ENCODE measurements at places on chromosomes 2 and 18.

DNA sequence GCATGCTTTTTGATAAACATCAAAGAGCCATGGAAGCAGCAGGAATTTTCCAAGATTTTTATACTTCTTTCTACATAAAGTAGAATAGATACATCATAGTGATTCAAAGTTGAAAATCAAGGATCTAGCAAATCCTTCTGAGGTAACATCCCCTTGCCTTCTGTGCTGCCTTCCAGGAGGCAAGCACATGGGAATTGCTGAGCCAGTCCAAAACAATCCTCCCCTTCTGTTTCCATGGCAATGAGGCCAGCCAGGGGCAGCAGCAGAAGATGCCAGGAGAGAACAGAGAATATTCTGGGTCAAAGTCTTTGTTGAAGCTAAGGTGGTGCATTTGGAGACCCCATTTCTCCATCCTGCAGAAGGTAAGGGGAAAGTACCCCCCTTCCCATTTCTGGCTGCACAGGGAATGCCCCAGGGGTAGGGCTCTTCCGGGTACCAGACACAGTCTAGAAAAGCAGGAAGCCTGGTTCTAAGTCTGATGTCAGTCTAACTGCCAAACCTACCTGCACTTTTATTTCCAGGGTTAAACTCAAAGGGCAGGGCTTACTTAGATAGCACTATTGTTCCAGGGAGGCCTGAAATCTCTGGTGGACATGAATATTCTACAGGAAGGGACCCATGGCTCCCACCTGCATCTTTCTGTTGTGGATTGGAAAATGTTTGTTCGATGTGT lies 22.1 kb downstream of the CENPA start:
- DNase-seq = no peak

- no peak for DNase-seq
Measured at GRCh38 chr2:120511536-120511935, 165.6 kb downstream of the INHBB start.

DNA sequence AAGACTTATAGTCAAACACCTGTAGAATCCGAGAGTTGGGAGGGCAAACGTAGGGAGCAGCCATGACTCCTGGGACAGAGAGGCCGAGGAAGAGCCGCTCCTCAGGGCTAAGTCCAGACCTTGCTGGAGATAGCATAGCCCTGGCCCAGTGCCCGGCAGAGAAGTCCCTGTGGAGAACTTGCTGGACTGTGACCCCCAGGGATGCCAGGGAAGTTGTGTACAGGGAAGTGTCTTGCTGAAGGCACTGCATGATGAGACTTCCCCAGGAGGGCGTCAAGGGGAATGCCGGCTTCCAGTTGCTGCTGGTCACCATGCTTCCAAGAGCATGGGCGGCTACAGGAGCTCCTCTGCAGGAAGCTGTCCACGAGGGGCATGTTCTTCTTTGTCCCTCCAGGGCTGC lies 8.6 kb upstream of the CNDP1 start:
- peak; percentile 32 for DNase-seq

DNA sequence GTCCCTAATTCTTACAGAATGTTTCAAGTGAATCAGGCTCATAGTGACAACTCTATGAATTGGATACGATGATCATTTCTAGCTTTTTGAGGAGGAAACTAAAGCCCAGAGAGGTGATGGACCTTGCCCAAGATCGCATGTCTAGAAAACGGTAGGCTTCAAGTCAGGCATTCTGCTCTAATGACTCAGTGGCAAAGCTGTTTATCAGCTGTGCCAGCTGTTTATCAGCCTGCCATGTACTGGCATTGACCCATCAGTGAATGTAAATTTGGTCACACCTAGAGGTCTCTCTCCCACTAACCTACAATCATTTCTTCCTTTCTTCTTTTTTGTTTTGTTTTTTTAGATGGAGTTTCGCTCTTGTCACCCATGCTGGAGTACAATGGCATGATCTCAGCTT lies 6.1 kb upstream of the DAW1 start:
- DNase-seq = no peak

- no peak for DNase-seq
Measured at GRCh38 chr2:96528700-96529375, 7.7 kb upstream of the ARID5A start.

- no peak for DNase-seq
Measured at GRCh38 chr2:60066096-60066839, 487.2 kb downstream of the BCL11A start.

DNA sequence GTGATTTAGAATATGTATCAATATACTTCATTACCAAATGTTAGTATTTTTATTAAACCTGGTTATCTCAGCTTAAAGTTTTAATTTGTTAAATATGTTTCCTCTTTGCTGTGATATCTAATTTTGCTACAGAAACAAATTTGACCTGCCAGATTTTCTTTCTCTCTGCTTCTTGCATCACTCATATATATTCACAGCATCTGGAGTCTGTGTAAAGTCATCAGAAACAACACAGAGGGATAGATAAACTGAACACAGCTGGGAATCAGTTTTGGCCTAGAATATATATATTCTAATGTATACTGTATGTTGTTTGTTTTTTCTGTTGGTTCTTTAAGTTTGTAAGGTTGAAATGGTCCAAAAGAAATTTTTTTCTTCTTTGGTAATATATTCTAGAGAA lies 8.5 kb downstream of the PSMD14 start:
- no peak for DNase-seq

- DNase-seq = no peak
Measured at GRCh38 chr18:36459203-36459602, 161.7 kb downstream of the FHOD3 start.

DNA sequence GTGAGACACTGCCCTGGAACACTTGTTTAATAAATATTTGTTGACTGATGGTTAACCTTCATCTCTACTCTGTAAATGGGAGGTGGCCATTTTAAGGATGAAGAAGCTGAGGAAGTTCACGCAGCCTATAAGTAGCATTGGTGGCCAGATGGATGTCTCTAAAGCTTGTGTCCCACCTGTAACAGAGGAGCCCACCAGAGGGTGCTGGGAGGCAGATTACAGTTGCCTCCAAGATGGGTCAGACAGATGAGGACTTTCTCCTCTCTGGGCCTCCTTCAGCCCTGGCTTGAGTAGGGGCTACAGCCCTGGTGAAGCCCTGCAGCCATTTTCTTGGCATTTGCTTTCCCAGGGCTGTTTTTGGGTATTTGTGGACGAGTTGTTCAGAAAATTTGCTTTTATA lies 45.0 kb upstream of the MCFD2 start:
- no peak for DNase-seq
